Activated effector memory CD4-positive, alpha-beta T cell treated with Interleukin-2 at 50 U/mL for 16 hours (primary cell): ENCODE measurements at places on chromosomes 11 and 22.
A peak's percentile ranks its signal among the peaks of the same experiment; 100 is the strongest.

GRCh38 chr11:122690801-122691548 lies 35.5 kb downstream of the UBASH3B start:
- DNase-seq = no peak

- DNase-seq = no peak
Measured at GRCh38 chr11:15195454-15196200, 80.9 kb downstream of the INSC start.

GRCh38 chr11:18581825-18582224 lies 6.7 kb downstream of the UEVLD start:
- no peak for DNase-seq

- DNase-seq = no peak
Measured at GRCh38 chr22:17085277-17086181, 729 bp downstream of the IL17RA start.

DNA sequence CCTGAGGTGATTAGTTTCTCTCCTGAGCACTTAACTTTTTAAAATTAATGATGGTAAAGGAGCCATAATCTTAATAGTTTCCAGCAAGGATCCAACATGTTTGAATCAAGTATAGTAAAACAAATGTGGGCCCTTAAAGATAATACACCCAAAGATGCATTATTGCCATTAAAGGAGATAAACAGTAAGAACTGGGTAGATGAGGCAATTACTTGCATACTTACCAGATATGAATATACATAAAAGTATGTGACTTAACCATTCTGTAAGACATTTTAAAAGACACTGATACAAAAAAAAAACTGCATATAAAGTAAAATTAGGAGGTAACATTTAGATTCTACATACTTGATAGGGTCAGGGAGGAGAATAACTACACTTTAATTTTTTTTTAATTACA lies 48.2 kb downstream of the CADM1 start:
- no peak for DNase-seq

- no peak for DNase-seq
Measured at GRCh38 chr11:34185926-34186841, 80.8 kb downstream of the NAT10 start.

- DNase-seq = no peak
Measured at GRCh38 chr11:19283991-19284390, 43.2 kb upstream of the E2F8 start.

- DNase-seq = no peak
Measured at GRCh38 chr22:23182309-23183060, 2.2 kb downstream of the BCR start.

DNA sequence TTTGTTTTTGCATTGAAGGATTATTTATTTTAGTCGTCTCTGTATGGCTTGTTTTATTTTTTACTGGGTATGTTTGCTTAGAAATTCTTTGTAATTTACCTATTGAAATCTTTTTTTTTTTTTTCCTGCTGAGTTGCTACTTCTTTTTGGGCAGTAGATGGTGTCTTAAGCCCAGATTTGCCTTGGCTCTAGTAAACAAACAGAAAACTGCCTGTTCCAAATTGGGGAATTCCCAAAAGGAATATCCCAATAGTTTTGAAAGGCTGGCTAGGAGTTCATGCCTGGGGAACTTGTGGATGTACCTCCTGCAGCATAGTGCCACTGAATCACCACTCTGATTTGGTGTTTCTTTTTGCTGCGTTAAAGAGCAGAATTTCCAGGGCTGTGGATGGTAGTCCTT lies 17.7 kb downstream of the PAMR1 start:
- DNase-seq = no peak

- DNase-seq = no peak
Measured at GRCh38 chr11:48170241-48171233, 46.1 kb upstream of the OR4B1 start.

DNA sequence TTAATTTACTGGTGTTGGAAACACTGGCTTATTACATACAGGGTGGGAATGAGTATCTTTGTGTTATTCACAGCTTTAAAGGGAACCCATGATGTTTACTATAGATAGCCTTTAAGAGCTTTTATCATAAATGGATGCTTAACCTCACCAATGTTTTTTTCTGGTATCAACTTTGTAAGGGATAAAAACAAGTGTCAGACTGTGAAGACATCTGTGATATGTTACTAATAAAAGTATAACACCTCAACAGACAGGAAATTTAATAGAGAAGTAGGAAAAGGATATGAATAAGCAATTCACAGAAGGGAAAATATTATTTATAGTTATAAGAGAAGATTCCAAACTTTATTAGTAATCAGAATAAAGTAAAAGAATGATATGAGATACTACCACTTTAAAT lies 46.3 kb downstream of the ACAT1 start:
- DNase-seq = no peak

GRCh38 chr22:28711820-28712777 lies 29.5 kb downstream of the CHEK2 start:
- no peak for DNase-seq

DNA sequence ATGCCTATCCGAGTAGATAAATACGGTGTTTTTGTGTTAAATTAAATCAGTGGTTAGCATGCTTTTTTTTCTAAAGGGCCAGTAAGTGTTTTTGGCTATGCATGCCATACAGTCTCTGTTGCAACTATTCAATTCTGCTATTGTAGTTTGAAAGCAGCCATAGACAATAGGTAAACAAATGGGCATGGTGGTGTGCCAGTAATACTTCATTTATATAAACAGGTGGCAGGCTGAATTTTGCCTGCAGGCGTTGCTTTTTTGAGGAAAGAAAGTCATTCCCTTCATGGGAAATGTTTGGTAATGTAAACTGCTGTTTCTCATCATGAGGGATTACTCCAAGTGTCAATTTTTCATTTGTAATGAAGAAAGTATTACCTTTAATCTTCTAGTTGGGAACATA lies 106.5 kb downstream of the TMEM135 start:
- no peak for DNase-seq

- peak; percentile 18 for DNase-seq
Measured at GRCh38 chr22:38262051-38262795, 10.6 kb downstream of the TMEM184B start.

GRCh38 chr22:17939011-17939410 lies 85.3 kb downstream of the MICAL3 start:
- no peak for DNase-seq

DNA sequence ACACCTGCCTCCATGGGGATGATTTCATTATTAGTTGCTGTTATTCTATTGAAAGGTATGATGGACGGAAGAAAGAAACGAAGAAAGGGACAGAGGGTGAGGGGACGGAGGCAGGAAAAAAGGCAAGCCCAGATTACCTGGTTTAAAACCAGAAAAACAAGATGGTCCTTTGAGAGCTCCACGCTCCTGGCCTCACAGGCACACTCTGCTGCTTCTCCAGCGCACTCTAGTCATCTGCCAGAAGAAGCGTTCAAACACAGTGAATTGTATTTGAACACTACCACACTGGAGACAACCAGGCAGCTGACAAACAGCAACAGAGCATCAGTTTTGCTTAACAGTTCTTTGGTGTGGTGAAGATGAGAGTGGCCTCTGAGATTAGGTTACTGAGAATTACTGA lies 216.9 kb downstream of the CADM1 start:
- no peak for DNase-seq

DNA sequence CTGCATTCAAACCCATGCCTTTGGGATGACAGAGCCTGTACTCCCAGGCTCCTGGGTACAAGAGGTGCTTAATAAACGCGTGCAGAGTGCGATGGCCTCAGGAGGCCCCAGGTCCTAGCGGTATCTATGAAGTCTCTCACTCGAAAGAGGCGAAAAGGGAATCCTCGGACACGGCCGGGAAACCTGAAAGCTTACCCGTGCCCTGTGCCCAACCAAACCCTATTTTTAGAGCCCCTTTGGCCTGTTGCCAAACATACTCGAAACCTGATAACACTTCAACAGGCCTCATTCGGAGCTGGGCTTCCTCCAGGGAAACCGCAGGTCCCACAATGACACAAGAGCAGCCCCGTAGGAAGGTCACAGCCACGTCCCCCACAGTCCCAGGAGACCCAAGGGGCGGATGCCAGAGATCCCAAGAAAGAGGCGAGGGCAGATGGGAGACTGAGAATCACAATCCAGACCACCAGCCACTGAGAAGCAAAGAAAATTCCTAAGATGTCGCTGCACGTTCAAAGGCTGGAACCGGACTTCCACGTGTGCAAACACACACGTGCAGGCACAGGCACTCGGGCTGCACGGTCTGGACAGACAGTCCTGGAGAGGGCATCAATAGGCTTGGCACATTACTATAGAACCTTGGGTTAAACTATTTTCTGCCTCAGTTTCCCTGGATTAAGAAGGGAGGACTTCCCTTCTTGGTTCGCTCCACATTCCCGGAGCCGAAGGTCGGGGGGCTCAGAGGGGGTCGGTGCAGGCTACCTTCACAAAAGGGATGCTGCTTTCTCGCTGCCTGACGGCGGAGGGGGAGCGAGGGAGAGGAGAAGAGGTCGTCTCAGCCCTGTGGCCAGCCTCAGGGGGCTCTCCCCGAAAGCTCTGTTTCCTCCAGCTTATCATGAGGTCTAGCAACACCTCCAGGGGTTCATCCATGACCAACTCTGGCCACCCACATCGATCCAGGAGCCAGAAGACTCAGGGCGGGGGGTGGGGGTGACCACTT lies 8.2 kb downstream of the PDGFB start:
- peak; percentile 22 for DNase-seq

- DNase-seq = no peak
Measured at GRCh38 chr11:59706518-59707285, 6.9 kb downstream of the OR10V1 start.

- DNase-seq = no peak
Measured at GRCh38 chr11:34633640-34633989, 12.7 kb downstream of the EHF start.

DNA sequence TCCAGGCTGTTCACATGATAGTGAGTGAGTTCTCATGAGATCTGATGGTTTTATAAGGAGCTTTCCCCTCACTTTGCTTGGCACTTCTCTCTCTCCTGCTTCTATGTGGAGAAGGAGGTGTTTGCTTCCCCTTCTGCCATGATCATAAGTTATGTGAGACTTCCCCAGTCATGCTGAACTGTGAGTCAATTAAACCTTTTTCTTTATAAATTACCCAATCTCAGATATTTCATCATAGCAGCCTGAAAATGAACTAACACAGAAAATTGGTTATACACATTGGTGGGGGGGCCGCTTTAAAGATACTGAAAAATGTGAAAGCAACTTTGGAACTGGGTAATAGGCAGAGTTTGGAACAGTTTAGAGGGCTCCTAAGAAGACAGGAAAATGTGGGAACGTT lies 741.1 kb upstream of the LUZP2 start:
- DNase-seq = no peak

- no peak for DNase-seq
Measured at GRCh38 chr11:85029964-85030363, 597.2 kb downstream of the DLG2 start.

GRCh38 chr11:133414506-133414905 lies 117.8 kb downstream of the OPCML start:
- DNase-seq = no peak

GRCh38 chr11:130457623-130458409 lies 9.4 kb downstream of the ADAMTS15 start:
- DNase-seq = no peak

DNA sequence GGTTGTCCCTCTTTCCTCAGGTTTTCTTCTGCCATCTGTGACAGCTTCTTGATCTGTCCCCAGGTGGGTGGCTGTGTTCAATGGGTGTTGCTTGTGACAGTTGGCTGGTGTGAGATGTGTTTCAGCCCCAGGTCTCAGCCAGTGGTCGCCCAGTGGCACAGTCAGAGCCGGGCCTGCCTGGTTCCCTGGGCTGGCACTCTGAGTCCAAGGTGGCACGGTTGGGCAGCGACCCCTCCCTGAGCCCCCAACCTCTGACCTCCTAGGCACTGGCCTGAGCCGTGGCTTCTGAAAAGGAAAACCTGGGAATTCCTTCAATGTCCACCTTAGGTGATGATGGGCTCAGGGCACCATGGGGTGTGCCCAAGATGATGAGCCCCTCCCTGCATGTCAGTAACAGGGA lies 14.0 kb upstream of the PRODH start:
- no peak for DNase-seq

DNA sequence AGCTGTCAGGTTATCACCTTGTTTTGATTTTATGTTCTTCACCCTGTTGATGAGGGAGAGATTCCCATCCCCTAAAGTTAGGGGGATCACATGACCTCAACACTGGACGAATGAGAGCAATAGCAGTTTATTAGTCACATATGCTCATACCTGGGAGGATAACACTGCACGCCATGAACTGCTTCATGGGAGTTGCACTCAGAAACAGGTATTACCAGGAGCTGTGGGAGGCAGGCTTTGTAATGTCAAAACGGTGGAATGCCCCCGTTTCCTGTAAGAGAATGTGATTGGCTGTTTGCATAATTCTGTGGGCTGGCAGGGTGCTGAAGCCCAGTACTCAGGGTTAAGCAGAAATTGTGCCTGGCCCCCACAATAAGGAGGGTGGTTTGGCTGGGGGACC lies 3.2 kb upstream of the THY1 start:
- DNase-seq = no peak

DNA sequence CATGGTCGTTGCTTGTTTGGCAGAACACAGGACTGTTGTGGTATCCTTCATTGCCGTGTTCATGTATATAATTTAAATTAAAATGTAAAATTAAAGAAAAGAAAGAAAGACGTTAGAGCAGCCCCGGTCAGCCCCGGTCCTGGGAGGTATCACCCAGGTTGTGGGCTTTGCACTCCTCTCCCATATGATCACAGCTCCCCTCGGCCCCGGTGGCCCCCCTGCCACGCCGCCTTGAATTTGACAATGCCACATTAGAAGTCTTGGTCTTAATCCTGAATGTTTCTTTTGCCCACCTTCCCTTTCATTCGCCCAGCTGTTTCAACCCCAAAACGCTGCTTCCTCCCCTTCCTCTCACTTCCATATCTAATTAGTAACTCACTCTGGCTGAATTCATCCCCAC lies 11.4 kb downstream of the APOBEC3A start:
- DNase-seq = no peak

DNA sequence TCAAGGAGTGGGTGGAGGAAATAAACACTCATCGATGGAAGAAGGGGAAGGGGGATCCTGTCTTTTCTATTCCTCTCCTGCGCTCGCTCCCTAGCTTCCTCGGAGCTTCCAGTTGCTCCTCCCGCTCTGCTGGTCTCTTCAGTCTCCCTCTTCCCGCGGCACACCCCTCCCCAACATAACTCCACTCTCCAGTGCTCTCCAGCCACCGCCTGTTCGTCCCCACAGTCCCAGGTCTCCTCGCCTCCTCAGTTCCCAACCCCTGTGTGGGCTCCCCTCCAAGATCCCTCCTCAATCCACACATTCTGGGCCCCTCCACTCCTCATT lies 438 bp downstream of the ZW10 start:
- DNase-seq = no peak

DNA sequence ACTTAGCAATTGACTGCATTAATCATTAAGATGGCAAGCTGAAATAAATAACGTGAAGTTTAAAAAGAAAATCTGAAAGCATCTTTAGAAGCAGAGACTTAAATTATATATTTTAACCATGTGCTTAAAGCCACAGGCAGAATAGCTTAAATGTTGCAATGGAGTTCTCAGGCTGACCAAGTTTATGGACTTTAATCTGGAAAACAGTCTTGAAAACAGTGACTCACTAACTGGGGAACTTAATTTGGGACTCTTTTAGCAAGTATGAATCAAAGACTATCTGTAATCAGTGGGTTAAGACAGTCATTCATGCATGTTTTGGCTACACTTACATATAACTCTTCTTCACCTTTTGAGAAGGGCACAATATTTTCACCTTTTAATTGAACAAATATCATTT lies 12.6 kb upstream of the GLYATL1 start:
- no peak for DNase-seq

- no peak for DNase-seq
Measured at GRCh38 chr11:57214098-57214417, 23.0 kb downstream of the APLNR start.

- no peak for DNase-seq
Measured at GRCh38 chr11:65478388-65479183, 20.3 kb upstream of the MALAT1 start.
